ENCODE measurements at places on chromosomes 6 and 20. TPM values are rescaled to one million over a fixed set of nuclear protein-coding genes. Genes with fewer than 3 reads are reported as not detected.

- H3K4me3 ChIP-seq = no peak overlapping the region
- H3K36me3 ChIP-seq = no peaks in the 10 kb centered on the region
- no peak overlapping the region for H3K27ac ChIP-seq
- H3K27me3 ChIP-seq = peaks cover 4% of the 10 kb centered on the region
- DNase-seq = no peak
- peaks cover 13% of the 10 kb centered on the region for H3K4me1 ChIP-seq
Measured at GRCh38 chr6:884570-884969, 191.6 kb upstream of the EXOC2 start.

GRCh38 chr6:155481215-155481614, 25.6 kb upstream of the NOX3 start:
- no peaks in the 10 kb centered on the region for H3K4me1 ChIP-seq
- no peak overlapping the region for H3K4me3 ChIP-seq
- no peak overlapping the region for H3K27ac ChIP-seq
- DNase-seq = no peak
- H3K27me3 ChIP-seq = no peaks in the 10 kb centered on the region

GRCh38 chr6:129492260-129492659, 217.7 kb downstream of the ARHGAP18 start:
- H3K27ac ChIP-seq = no peak overlapping the region
- H3K4me1 ChIP-seq = peaks cover 27% of the 10 kb centered on the region
- no peaks in the 10 kb centered on the region for H3K36me3 ChIP-seq
- DNase-seq = no peak
- H3K4me3 ChIP-seq = no peak overlapping the region

- H3K27me3 ChIP-seq = peaks cover 3% of the 10 kb centered on the region
- no peak overlapping the region for H3K27ac ChIP-seq
- no peak overlapping the region for H3K4me3 ChIP-seq
- no peak for DNase-seq
- no peaks in the 10 kb centered on the region for H3K36me3 ChIP-seq
Measured at GRCh38 chr6:13836170-13836569, 21.8 kb upstream of the MCUR1 start.

DNA sequence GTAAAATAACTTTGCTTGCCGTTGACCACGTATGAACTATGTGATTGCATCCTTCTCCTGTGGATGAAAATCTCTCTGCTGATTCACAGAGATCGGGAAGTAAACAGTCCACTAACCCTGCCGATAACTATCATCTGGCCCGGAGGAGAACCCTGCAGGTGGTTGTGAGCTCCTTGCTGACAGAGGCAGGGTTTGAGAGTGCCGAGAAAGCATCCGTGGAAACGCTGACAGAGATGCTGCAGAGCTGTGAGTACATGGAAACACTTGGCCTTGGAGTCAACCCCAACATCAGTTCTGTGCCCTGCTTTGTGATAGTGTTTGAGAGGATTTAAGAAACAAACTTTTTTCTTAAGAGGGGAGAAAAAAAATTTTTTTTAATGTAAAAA, 937 bp downstream of the TAF8 start:
- H3K27me3 ChIP-seq = no peaks in the 10 kb centered on the region
- peaks cover 15% of the 10 kb centered on the region for H3K36me3 ChIP-seq
- H3K4me3 ChIP-seq = peak overlapping the region; percentile 99
- H3K4me1 ChIP-seq = peaks cover 12% of the 10 kb centered on the region

Gene ALDH8A1
- 0.25 TPM for polyA plus RNA-seq

DNA sequence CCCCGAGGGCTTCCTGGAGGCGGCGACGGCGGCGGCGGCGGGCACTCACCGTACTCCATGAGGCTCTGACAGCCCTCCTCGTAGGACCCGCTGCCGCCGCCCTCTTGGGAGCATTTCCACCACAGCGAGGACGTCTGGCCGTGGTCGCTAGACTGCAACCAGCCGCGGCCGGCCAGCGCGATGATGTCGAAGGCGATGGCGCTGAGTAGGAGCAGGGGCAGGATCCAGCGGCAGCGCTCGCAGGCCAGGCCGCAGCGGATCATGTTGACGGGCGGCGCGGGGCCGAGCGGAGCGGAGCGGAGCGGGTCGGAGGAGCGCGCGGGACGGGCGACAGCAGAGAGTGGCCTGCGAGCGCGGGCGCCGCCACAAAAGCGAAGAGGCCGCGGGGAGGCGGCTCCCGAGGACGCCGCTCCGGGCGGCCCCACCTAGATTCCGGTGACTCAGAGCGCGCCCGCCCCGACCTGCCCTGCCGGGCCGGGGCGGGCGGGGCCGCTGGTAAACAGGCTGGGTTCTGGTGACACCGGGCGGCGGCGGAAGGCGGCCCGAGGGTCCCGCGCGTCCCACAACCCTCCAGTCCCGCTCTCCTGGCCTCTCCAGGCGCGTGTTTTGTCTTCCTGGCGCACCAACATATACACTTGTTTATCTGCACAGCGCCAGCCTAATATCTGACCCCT, at the start of gene PERP:
Gene PERP, minus strand, starts transcription at position 342 of the 674 bp plus-strand sequence. Its CDS starts 79 bp downstream, at position 263.
- H3K27me3 ChIP-seq = peaks cover 61% of the 10 kb centered on the region
- H3K27ac ChIP-seq = peak within 1 kb of the TSS; percentile 67
- peak; percentile 54 for DNase-seq
- H3K36me3 ChIP-seq = no peaks in the 10 kb centered on the region
- peak within 1 kb of the TSS; percentile 92 for H3K4me3 ChIP-seq

DNA sequence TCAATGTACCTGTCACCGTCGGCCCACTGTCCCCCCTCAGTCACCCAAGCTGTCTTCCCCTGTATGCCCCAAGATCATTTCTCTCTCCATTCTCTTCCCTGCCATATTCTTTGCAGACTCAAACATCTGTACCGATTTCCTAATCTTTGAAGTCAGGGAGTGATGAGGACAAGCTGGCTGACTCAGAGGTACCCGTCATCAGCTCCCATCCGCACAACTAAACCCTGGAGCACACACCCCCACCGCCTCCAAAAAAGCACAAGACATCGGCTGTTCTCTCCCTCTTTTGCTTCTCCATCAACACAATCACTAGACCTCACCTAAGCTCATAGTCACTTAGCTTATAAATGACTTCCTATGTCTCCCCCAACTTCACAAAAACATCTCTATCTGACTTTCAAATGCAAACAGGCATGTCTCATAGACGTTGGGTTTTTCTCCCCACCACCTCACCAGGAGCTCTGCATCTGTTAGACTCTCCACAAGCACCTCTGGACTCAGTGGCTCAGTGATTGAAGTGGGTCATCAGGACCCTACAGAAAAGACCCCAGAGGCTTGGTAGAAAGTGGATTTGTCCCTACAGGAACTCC, 11.5 kb upstream of the NFATC2 start:
- no peak for DNase-seq
- H3K36me3 ChIP-seq = no peaks in the 10 kb centered on the region
- H3K27ac ChIP-seq = no peak overlapping the region
- H3K27me3 ChIP-seq = peaks cover 6% of the 10 kb centered on the region
- no peak overlapping the region for H3K4me3 ChIP-seq

- H3K27ac ChIP-seq = no peak overlapping the region
- no peaks in the 10 kb centered on the region for H3K36me3 ChIP-seq
- H3K4me3 ChIP-seq = no peak overlapping the region
- peaks cover 7% of the 10 kb centered on the region for H3K27me3 ChIP-seq
Measured at GRCh38 chr6:170027647-170028043, 263.2 kb downstream of the DLL1 start.

- no peak overlapping the region for H3K27ac ChIP-seq
- H3K36me3 ChIP-seq = no peaks in the 10 kb centered on the region
- H3K4me3 ChIP-seq = no peak overlapping the region
Measured at GRCh38 chr6:56292505-56293181, 45.3 kb upstream of the COL21A1 start.

DNA sequence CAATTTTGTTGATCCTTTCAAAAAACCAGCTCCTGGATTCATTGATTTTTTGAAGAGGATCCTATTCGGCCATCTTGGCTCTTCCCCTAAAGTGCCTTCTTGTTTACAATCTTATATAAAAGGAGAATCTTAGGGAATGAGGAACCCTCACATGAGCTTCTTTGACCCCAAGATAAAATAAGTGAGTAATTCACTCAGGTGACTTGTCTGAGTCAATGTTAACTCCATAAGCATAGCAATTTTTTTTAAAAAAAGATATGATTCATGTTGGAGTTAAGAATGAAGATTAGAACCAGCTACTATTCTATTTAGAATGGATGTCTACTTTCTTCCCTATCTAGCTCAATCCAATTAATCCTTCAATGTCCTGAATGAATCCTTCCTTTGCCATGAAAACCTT, 21.0 kb downstream of the WASF1 start:
- peaks cover 6% of the 10 kb centered on the region for H3K4me1 ChIP-seq
- no peak overlapping the region for H3K4me3 ChIP-seq
- H3K27me3 ChIP-seq = peaks cover 3% of the 10 kb centered on the region
- H3K27ac ChIP-seq = no peak overlapping the region
- no peak for DNase-seq

Gene VGLL2
- not detected for polyA plus RNA-seq

DNA sequence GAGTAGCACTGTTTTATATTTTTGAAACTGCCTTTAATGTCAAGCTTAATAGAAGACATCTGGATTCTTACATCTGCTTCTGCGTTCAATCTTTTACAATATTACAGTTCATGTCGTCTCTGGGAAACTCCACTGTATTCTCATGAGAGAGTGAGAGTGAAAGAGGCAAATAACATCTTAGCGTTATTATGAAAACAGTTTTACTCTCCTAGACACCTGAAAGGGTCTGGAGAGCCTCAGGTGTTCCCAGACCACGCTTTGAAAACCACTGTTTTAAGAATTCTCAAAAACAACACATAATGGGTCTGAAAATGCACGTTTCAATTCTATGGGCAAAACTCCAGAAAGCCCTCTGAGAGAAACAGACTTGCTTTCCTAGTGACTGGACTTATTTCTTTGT, 63.3 kb downstream of the ARHGAP18 start:
- no peak overlapping the region for H3K27ac ChIP-seq
- no peak for DNase-seq
- H3K27me3 ChIP-seq = no peaks in the 10 kb centered on the region
- no peak overlapping the region for H3K4me3 ChIP-seq

- H3K27me3 ChIP-seq = no peaks in the 10 kb centered on the region
- no peak overlapping the region for H3K27ac ChIP-seq
- H3K4me1 ChIP-seq = peaks cover 27% of the 10 kb centered on the region
- peaks cover 31% of the 10 kb centered on the region for H3K36me3 ChIP-seq
- no peak for DNase-seq
- H3K4me3 ChIP-seq = no peak overlapping the region
Measured at GRCh38 chr20:37711994-37712964, 18.4 kb downstream of the CTNNBL1 start.

DNA sequence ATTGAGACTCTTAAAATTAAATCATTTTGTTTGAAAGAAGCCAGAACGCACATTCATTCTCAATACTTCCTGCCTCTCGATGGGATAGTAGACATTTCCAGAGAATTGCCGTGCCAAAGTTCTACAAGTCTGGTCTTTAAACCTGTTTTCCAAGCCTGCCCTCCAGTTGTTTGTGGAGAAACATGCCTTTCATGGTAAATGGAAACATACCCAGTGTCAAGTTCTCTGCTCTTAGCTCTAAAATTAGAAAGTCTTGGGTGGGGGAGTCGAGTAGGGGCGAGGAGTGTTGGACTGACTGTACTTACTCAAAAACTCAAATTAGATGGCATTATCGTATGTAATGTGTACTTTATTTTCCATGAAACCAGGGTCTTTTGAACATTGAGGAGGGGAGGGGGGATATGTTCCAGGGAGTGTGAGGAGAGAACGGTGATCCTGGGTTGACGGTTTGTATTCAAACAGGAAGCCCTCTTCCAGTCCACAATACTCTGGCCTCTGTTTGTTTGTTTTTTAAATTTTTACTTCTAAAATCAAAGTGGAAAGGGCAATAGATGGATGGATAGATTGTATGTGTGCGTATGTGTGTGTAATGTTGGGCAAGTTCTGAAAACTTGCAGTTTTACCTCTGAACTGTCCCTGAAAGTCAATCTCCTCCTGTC, 106.8 kb upstream of the ARMC2 start:
- H3K4me3 ChIP-seq = no peak overlapping the region
- no peaks in the 10 kb centered on the region for H3K36me3 ChIP-seq
- H3K4me1 ChIP-seq = peaks cover 2% of the 10 kb centered on the region
- H3K27ac ChIP-seq = no peak overlapping the region
- no peak for DNase-seq

- H3K27me3 ChIP-seq = peaks cover 65% of the 10 kb centered on the region
- H3K27ac ChIP-seq = no peak overlapping the region
- H3K4me3 ChIP-seq = no peak overlapping the region
- DNase-seq = no peak
- H3K4me1 ChIP-seq = no peaks in the 10 kb centered on the region
- H3K36me3 ChIP-seq = no peaks in the 10 kb centered on the region
Measured at GRCh38 chr20:1868856-1869255, 26.4 kb upstream of the SIRPA start.

DNA sequence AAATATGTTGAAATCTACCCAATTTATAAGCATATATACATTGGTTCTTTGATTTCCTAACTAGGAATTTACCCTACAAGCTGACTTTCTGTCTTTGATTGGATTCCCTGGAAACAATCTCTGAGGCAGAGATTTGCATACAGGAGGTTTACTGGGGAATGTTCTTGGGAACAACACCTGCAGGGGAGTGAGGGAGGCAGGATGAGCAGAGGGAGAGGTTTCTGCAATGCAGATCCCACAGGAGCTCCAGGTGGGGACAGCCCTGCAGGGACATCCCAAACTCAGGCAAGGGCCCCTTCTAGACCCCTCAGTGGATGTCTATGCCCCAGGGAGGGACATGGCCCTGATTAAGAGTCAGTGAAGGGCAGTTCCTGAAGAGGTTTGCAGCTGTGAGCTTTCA, 95.2 kb upstream of the CCDC167 start:
- H3K4me3 ChIP-seq = no peak overlapping the region
- H3K27ac ChIP-seq = peak overlapping the region; percentile 32
- H3K4me1 ChIP-seq = no peaks in the 10 kb centered on the region
- no peaks in the 10 kb centered on the region for H3K27me3 ChIP-seq
- no peak for DNase-seq

DNA sequence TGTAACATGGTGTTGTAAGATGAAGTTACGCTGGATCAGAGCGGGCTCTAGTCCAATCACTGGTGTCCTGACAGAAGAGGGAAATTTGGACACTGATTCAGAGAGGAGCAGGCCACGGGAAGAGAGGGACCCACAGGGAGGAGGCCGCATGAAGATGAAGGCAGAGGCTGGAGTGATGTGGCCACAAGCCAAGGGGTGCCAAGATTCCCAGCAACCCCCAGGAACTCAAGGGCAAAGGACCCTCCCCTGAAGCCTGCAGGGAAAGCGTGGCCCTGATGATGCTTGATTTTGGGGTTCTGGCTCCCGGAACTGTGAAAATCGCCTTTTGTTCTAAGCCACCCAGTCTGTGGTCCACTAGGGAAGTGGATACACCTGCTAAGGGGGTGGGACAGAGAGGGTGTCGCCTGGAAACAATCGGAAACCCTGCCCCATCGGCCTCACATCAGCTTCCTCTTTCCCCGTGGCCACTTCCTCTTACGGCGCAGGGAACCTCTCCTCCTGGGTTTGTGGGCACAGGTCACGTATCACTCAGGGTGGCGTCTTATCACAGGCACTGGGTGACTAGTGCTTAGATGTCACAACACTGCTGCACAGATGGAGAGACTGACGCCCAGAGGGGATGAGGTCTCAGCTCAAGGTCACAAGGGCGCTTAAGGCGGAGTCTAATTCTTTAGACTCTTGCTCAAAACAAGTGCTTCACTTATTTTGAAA, 58.0 kb downstream of the SULF2 start:
- peak overlapping the region; percentile 86 for H3K4me3 ChIP-seq
- peak; percentile 85 for DNase-seq
- H3K27me3 ChIP-seq = no peaks in the 10 kb centered on the region
- H3K4me1 ChIP-seq = peaks cover 62% of the 10 kb centered on the region
